HT-29 (cell line): ENCODE measurements at places on chromosomes 7 and 10.

- DNase-seq: no peak
Measured at GRCh38 chr10:43906490-43906889, 257.8 kb upstream of the ZNF32 start.

DNA sequence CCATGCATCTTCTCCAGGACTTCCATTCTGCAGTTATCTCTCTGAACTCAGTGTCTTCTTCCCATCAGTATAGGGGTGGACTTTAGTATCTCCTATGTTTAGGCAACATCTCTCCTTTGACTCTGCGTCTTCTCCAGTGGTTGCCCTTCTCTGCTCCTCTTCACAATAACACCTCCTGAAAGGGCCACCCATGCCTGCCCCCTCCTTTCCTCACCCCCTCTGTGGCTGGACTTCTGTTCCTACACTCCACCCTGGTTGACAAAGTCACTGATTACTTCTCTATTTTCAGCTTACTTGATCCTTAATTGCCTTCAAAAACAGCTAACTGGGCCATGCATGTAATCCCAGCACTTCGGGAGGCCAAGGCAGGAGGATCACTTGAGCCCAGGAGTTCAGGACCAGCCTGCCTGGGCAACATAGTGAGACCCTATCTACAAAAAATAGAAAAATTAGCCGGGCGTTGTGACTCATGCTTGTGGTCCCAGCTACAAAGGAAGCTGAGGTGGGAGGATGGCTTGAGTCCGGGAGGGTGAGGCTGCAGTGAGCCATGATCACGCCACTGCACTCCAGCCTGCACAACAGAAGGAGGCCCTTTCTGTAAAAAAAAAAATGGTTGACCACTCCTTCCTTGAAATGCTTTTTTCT, 13.7 kb downstream of the SRGN start:
- DNase-seq: no peak

DNA sequence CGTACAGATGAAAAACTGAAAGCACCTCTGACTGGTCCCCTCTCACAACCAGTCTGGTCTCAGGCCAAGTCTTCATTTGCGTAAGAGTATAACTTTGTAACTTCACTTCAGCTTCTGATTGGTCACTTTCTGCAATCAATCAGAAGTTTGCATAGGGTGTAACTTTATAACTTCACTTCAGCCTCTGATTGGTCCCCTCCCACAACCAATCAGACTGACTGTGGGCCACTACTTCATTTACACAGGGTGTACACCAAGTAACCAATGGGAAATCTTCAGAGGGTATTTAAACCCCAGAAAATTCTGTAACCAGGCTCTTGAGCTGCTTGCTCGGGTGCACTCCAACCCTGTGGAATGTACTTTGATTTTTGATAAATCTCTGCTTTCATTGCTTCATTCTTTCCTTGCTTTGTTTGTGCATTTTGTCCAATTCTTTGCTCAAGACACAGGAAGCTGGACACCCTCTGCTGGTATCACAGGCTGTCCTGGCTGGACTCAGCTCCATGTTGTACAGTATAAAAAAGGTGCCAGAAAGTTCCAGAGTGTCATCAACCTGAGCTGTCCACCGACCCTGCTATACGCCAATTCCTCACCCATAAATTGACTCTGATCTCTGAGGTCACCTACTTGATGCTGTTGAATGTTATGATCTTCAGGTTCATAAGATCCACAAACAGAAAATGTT, 74.5 kb downstream of the COBL start:
- DNase-seq: no peak

- DNase-seq: no peak
Measured at GRCh38 chr7:85596827-85597226, 410.0 kb upstream of the SEMA3D start.

DNA sequence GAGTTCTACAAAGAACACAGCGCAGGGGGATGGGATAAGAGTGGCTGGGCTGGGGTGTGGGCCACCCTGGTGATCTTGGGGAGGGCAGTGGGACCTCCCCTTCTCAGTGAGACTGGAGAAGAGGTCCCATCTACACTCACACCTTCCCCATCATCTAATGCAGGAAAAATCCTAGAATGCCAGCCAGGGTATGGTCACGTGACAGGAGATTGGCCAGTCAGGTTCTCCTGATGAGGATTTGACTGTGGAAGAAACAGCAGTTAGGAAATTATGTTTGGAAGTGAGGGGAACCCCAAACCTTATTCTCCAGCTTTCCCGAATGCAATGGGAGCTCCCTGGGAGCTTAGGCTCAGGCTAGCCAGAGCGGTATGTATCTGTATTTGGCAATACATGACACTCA, 158.8 kb upstream of the GRB10 start:
- no peak for DNase-seq

GRCh38 chr10:61830846-61831273, 70.6 kb upstream of the ARID5B start:
- DNase-seq: no peak

GRCh38 chr10:123621916-123622315, 44.2 kb upstream of the GPR26 start:
- no peak for DNase-seq

DNA sequence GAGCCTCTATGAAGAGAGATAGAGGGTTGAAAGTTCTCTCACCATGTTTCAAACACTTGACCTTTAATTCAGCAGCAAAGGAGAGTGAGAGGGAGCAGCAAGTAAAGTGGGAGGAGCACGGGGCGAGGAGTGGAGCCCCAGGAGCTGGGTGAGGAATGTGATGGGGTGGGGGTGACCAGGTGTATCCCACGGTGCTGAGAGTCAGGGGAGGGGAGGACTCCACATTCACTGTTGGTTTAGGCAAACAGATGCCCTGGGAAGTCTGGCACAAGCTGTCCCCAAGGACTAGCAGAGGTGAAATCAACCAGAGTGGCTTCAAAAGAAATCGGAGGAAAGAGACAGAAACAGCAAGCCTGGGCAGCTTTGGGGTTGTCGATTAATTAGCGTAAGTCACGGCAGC, 101.8 kb upstream of the PITRM1 start:
- DNase-seq: no peak
